ENCODE measurements at places on chromosomes 7 and 10.

GRCh38 chr10:62618054-62618453 lies 186.5 kb upstream of the ADO start:
- DNase-seq, result no peak

GRCh38 chr7:130366564-130366963 lies 13.7 kb upstream of the CPA1 start:
- DNase-seq, result no peak

- peak; percentile 63 for DNase-seq
These were observed 10.5 kb upstream of the MTPAP start for GRCh38 chr10:30359373-30360206.

DNA sequence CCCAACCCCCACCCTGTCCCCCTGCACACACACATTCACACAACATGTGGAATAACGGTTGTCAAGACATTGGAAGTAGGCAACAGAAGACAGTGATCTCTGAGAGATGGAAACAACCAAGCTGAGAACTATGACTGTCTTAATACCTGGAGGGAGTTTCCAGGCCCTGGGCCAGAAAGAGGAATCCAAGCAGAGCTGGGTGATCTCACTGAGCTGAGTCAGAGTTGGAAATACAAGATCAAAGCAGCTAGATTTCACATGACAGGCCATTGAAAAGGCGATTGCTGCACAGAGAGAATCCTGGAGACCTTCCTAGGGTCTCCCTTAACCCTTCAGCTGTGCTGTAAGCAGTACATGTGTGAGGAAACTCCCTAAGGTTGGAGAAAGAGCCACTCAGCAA lies 165.8 kb upstream of the PRSS1 start:
- DNase-seq, result no peak

GRCh38 chr10:104437226-104437625 lies 83.6 kb downstream of the CFAP58 start:
- DNase-seq, result no peak
